ENCODE measurements at places on chromosomes 12 and 14.

GRCh38 chr14:39219075-39219499 is 14.6 kb upstream of the MIA2 start:
- peak; percentile 15 for DNase-seq

DNA sequence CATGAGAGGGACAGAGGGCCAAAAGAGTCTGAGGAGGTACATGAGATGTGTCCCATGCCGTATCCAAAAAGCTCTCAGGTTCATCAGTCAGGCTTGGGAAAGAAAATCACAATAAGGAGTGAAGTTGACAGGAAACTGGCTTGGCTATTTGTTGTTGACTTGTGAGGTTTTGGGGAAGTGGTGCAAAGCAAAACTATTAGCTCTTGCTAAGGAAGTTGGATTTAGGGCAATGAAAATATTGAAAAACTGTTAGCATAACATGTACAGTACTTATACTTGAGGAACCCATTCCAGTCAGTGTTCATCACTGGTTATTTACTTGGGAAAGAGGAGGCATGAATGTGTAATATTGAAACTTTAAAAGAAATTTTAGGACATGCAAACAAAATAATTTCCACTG is 145.9 kb downstream of the DUSP6 start:
- no peak for DNase-seq

- no peak for DNase-seq
Measured at GRCh38 chr12:128365651-128366231, 98.8 kb downstream of the TMEM132C start.

DNA sequence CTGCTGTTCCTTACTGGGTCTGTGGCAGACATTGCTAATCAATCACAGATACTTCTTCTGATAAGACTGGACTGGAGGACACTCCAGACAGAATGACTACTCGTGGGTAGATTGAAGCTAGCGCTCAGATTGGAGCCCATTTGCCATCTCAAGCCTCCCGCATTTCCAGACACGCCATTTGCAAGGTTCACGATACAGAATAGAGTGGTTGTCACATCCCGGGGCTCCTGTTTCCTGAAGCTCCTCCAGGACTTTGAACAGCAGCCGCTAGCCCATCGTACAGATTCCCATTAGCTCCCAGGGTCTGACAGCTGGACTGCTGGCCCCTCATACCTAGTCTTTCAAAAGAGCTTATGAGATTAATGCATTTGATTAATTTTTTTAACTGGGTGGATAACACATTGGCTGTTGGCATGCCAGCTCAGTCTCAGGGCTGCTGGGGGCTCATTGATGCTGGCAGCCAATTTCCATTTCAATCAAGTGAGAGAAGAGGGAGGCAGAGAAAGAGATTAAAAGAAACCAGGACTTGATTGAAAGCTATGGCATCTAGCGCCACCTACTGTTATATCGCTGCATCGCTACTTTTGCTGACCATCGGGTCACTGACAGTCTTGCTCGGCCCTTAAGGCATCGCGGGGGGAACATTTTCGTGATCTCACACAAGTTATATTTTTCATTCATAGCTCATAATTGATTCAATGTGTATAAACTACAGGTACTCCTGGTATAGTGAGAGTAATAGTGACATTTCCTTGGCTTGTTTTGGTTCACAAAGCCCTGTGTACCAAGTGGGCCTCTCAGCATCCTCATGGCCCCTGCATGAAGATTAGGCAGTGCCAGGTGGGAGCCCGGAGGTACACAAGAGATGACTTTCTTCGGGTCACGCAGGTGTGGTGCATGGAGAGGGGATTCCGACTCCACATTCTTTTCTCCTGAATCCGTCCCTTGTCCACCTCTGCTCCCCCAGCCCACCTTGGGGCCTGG is 78.6 kb downstream of the CCDC60 start:
- DNase-seq, result peak; percentile 54

DNA sequence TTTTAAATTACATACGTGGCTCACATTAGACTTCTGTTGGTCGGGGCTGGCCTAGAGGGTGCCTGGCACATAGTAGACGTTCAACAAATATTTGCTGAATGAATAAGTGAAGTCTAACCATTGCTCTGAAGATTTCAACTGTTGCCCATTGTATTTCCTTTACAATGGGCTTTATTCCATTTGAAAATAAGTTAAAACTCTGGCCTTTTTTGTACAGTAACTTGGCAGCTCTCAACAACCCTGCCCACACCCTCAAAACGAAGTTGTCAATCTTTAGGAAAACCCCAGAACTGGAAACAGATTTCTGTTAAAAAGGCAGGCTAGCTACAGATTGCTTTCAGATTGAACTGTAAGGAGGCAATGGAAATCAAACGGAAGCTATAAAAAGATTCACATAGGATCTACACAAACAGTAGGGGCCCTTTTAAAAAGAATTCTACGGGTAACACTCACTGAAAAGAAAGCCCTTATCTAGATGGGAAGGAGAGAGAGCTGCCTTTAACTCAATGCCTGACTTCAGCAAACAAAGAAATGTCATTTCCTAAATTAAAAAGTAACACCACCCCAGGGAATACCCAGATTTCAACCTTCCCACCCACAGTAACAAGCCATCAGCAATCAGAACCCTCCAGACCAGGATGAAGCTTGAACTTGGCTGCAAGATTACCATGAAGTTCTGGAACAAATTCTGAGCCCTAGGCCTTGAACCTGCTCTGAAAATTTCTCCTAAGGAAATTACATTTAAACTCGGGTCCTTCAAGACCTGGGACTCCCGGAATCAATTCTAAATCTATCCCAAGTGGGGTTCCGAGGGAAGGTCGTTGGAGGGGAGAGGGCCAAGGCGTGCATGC is 1.4 kb downstream of the WSB2 start:
- no peak for DNase-seq

DNA sequence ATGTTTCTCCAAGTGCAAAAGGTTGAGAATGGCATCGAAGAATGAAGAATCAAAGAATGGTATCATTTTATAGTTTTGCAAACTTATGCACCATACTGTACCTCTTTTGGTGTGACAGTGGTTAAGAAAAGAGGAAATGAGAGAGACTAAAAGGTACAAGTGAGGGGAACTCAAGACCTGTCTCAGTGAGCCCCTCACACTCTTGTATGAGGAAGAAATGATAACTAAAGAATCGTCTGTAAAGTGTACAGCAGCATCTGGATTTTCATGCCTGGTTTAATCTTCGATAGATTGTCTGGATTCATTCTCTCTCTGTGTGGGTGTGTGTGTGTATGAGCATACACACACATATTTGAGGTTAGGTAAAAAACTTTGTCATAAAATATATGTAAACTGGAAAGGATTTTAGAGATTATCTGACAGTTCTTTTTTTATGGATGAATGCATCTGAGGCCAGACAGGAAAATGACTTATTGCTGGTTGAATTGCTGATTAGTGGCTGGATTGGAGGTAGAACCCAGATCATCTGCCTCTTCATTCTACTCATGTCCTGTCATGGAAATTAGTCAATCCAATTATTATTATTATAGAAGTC is 16.0 kb upstream of the SLC38A2 start:
- DNase-seq, result no peak

GRCh38 chr12:55728939-55729818 is at the start of gene CD63:
CD63 (minus strand) TSS chr12:55729009; CDS start chr12:55728341, 668 bp downstream.
- peak; percentile 91 for DNase-seq

- DNase-seq, result peak; percentile 50
Measured at GRCh38 chr12:2970744-2971143, 11.5 kb downstream of the TEAD4 start.

DNA sequence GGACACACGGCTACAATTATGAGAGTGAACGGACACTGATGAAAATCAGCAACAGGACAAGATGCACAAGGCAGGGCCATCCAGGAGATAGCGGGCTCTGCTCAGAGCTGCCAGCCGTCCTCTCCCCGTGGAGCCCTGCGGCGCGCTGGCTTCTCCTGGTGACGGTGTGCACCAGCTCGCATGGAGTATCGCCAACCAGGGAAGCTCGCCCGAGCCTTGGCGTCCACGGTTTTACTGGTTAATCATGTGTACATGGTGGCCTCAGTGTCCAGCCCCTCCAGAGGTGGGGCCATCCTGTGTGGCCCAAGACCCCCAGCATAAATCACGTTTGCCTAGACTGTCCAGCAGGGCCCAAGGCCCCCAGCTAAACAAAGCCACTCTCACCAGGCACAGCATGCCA is 31.2 kb upstream of the DYNC1H1 start:
- no peak for DNase-seq

GRCh38 chr12:20368114-20368650 is at the start of gene PDE3A:
PDE3A (plus strand) TSS chr12:20368537; CDS start chr12:20369285, 748 bp downstream.
- peak; percentile 79 for DNase-seq

DNA sequence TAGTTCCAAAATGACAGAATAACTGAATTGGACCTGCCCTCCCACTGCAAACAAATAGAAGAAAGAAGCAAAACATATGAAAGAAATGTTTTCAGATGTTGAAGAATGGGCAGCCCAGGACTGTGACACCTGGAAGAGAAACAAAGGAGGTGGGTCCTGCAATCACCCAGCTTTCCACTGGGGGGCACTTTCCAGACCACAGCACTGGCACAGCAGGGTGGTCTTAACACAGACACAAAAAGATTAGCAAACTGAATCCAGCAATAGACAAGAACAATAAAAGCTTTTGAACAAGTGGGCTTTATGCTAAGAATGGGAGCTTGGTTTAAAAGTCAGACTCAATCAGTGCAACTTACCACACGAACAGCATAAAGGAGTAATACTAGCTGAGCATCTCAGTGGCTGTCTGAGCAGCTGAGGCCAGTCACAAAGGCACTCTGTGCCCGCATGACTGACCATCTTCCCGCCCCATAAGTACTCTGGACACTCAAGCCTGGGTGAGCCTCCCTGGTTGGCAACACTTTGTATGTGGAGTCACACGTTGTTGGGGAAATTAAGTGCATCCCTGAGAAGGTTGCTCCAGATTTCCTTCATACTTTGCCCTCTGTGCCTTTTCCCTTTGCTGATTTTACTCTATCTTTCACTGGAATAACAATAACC is 27.7 kb downstream of the JKAMP start:
- DNase-seq, result peak; percentile 24

DNA sequence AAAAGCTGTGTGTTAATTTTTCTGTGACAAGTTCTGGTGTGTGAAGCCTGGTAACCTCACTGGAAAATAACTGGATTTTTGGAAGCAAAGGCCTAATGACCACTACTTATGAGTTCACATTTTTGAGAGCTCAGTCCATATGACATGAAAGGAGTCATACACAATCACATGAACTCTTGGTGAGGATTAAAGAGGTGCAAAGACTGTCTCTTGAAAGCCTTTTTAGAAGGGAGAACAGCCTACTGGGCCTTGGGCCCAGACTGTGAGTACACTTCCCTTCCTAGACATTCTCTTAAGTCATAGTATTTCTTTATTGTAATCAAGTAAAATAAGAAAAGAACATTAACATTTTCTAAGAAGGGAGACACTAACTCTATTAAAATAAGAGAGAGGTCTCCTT is 176.1 kb downstream of the BCAT1 start:
- DNase-seq, result no peak

DNA sequence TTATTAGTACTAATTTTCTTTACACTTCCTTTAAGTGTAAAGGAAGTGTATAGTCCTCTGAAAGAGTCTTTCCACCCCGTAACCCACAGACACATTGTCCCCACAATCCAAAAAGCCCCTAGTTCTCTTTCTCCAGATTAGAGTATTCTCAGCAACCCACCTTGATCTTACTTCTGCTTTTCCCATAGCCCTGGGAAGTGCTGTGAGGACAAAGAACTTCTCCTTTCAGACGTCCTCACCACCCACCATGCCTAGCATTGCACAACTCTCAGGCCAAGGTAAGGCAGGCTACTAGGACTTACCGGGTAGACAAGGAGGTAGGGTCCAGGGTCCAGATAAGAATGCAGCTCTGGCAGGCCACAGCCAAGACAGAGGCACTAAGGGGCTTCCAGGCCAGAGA is 7.4 kb downstream of the AAAS start:
- no peak for DNase-seq

- DNase-seq, result no peak
Measured at GRCh38 chr12:84726780-84727179, 185.8 kb downstream of the SLC6A15 start.

- DNase-seq, result no peak
Measured at GRCh38 chr12:114450515-114451300, 44.8 kb upstream of the TBX5 start.

DNA sequence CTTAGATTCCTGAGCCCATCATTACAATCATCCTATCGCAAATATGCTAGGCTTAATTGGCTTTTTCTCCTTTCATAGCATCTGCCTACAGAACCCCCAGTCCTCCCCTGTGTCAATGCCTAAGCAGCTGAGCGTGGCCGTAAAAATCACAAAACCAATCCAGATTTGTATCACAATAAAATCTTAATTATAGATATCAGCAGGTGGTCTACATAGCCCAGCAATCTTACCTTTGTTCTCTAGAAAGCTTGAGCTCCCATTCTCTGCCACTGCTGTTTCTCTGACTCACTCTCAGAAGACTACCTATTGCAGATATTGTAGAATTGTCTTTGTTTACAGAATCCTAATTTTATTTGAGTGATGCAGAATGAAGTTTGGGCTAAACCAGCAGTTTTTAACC is 37.9 kb upstream of the PPM1A start:
- no peak for DNase-seq

DNA sequence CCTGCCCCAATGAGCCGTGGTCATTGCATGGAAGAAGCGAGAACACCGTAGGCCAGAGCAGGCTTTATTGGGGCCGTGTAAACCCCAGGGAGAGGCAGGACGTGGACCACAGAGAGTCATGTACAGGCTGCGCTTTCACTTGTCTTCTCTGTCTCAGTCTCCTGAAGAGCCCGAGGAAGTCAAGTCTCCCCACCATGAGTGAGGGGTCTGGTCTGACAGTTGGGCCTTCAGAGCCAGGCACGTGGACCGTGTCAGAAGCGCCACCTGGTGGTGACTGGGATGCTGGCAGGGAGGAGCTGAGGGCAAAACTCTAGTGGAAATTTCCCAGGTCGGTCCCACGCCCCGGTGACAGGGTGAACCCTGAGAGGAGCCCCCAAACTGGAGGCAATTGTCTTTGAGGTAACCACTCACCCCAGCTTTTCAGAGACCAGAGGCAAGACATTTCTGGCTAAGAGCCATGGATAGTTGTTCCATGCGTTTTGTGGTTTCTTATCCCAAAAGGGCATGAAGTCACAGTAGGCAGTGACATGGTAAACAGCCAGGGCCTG is 17.4 kb downstream of the RPS6KL1 start:
- DNase-seq, result peak; percentile 51

DNA sequence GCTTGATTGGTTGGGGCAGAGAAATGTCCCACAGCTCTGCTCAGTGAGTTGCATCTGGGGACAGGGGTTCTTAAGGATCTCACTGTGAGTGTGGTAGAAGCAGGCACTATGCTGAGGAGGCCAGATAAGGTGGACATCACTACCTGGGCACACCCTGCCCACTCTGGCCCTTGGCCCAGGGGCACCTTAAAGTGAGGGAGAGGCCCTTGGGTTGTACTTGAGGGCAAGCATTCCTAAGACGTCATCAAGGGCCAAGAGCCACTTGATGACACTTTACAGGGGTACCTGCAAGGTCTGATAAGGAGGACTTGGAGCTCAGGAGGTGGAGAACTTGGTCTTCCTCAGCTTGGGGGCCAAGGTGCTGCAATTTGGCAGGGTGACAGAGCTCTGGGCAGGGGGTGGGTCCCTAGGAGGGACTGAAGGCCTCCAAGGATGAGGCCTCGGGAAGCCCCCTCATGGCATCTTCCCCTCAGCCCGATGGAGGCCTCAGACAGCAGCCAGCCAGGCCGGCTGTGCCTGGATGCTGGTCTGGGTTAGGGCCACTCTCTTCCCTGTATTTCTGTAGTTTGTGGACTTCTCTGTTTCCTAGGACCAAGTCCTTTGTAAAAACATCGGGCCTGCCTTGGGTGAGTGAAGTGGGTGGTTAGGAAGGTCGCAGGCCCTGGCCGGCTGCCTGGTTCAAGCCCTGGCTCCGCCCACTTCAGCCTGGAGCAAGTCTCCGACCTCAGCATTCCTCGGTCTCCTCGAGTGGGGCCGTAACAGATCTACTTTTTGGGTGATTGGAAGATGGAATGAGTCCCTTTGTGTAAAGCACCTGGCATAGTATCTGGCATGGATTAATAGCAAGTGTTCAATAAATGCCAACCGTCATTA is 24.8 kb downstream of the GPR68 start:
- DNase-seq, result no peak
